ENCODE measurements at places on chromosomes 2 and 18.
A peak's percentile ranks its signal among the peaks of the same experiment; 100 is the strongest.

DNA sequence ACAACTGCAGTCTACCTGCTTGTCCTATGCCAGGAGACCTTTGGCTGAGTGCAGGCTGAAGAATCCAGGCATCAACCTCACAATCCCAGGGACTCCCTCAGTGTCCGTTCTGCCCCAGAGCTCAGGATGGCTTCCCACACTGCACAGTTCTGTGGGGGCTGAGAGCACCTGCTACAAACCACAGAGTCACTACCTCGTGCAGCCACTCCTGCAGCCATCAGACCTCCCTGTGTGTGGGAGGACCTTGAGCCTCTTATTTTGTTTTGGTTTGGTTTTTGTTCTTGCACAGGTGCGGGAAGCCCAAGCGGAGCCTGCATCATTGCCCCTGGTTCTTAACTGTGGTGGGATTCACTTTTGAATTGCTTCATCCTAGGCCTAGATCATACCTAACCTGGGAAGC is 31.0 kb downstream of the NAT8 start:
- no peak for DNase-seq

DNA sequence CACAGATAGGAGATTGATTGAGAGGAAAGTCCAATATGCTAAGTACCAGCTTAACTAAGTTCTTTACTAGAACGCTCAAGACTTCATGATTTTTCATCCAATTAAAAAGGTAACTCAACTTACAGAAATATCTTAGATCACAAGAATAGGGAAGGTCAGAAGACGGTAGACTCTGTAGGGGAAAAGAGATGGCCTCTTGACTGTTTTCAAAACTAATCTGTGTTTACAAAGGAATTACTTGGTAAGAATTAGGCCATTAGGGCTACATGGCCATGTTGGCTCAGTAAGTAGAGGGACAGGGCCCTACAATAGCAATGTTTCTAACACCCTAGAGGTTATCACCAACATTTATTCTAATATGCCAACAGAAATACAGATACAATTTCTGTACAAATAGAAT is 172.7 kb upstream of the ZFP36L2 start:
- no peak for DNase-seq

GRCh38 chr2:138503652-138504051 is 2.1 kb downstream of the SPOPL start:
- DNase-seq = no peak

GRCh38 chr2:4012197-4012596 is 308.8 kb downstream of the DCDC2C start:
- no peak for DNase-seq

DNA sequence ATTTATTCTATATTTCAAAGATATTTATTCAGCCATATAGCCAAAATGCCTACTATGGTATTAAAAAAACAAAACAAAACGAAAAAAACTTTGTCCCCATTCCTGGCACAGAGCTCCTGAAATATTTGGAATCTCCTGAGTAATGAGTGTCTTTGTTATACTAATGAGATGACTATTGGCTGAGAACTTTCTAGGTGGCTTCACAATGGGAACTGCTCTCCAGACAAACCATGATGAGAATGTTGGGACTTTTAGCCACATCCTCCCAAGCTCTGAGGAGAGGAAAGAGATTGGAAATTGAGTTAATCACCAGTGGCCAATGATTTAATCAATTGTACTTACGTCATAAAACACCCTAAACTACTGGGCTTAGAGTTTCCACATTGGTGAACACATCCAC is 631.8 kb upstream of the SETBP1 start:
- DNase-seq = no peak

DNA sequence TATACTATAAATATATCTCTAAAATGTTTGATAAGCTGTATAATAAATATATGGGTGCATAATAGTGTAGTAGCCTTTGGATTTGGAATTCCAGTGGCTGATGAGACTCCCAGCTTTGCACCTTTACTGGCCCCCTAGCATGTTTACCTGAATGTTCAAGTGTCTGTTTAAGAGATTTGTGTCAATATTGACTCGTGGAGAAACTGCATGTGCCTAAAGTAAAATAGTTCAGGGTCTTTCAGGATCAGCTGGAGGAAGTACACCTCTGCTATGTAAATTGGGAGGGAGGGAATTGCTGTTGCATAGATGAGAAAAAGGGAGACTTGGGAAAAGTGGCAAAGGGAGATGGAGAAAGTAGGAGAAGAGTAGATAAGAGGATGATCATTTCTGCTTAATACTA is 23.9 kb downstream of the ME2 start:
- no peak for DNase-seq

GRCh38 chr2:158214431-158214830 is 112.8 kb downstream of the UPP2 start:
- DNase-seq = peak; percentile 53

- DNase-seq = no peak
These were observed 12.6 kb upstream of the PROM2 start for GRCh38 chr2:95261602-95262001.

- no peak for DNase-seq
These were observed 106.0 kb upstream of the RAB12 start for GRCh38 chr18:8503248-8503647.

Measured in GM12865 (cell line).